ENCODE measurements at places on chromosomes 2 and 18. TPM values are rescaled to one million over a fixed set of nuclear protein-coding genes. Genes with fewer than 3 reads are reported as not detected.
A peak's percentile ranks its signal among the peaks of the same experiment; 100 is the strongest.

DNA sequence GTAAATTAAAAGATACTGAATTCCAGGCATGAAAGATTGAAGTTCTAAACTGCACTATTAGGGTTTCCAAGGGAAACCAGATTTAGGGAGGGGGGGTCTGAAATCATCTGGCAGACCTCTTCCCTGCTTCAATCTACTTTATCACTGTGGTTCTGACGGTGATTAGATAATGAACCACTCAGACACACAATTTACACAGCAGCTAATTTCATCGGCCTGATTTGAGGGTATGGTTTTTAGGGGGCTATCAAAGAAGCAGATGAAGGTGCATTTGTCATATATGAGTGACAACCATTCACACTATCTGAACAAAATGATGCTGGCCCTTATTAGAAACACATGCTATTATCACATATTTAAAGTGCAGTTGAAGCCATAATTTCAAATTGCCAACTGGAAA is 106.0 kb downstream of the OLA1 start:
- DNase-seq = no peak

DNA sequence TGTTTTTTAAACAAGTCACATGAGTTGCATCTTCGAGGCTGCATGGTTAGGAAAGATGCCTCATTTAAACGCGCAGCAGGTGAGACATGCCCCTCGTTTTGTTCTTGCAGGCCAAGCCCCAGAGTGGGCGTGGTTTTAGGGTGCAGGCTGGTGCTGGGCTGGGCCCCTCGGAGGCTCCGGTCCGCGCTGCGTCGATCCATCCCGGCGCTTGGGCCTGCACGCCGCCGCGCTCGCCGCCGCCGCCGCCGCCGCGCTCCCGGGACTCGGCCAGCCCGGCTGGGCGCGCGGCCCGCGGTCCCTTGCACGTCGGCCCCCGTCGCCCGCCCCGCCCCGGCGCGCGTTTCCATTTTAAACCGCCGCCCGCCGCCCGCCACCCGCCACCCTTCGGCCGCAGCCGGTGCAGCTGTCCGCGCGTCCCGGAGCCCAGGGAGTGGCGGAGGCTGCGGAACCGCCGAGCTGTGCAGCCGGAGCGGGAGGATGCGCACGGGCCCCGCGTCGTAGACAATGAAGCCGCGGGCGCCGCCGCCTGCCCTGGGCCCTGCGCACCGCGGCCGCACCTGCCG is 175.5 kb downstream of the AGAP1 start:
- DNase-seq = peak; percentile 49

DNA sequence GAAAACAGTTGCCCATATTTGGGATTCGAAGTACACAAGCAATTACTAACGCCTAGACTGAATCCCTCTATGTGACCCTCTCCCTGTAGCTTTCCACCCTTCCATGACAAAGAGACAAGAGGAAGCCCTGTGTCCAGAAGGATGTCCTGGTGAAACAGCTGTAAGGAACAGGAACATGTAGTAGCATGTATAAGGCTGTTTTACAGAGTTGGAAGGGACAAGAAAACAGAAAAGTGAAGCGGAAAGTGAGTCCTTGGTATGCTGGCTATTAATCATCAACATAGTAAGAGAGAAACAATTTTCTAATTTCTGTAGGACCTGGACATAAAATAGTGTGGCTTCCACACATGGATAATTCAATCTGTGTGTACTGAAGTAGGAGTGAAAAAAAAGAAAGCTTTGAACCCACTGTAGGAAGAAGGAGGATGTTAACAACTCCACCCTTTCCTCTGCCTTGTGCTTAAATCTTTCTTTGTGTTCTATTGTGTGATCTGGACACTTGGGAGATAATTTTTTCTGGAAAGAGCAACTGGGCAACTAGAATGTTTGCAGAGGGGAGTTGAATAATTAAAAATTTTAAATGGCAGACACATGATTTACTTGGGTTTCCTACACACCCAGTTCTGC is 162.3 kb upstream of the ZSWIM2 start:
- no peak for DNase-seq

- no peak for DNase-seq
Measured at GRCh38 chr18:10907749-10908148, 241.6 kb downstream of the PIEZO2 start.

DNA sequence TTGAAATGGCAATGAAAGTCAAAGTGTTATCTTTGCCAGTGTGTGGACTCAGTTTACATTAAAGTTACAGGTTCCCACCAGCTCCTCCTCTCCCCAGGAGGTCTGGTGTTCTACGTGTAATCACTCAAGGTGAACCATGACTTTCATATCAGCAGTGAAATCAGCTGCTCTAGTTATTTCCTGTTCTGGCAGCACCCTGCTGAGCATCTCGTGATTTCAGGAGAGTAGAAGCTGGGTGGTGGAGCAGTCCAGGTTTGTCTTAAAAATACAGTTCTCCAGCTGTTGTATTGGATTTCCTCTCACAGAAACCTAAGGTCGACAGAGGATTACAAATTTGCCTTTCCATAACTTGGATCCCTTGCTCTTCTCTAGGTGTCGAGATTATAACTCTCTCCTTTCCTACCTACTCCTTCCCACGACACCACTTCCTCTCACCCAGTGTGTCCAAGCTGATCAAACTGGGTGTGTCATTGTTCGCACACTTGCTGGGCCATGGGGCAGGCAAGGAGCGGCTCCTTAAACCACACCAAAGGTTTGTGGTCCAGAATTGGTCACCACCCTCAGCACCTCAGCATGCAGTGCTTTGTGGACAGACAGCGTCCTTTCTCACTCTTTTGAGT is 13.0 kb upstream of the ARHGAP25 start:
- DNase-seq = peak; percentile 51

- peak; percentile 88 for DNase-seq
Measured at GRCh38 chr2:47782671-47783485, at the start of gene MSH6. MSH6 (plus strand) TSS chr2:47783145; CDS start chr2:47783234, 89 bp downstream.

- DNase-seq = no peak
Measured at GRCh38 chr2:209661286-209661894, 110.2 kb upstream of the UNC80 start.

GRCh38 chr2:161421686-161422085 is 5.6 kb downstream of the TBR1 start:
- DNase-seq = no peak

GRCh38 chr18:34844732-34845459 is 134.8 kb downstream of the DTNA start:
- no peak for DNase-seq

DNA sequence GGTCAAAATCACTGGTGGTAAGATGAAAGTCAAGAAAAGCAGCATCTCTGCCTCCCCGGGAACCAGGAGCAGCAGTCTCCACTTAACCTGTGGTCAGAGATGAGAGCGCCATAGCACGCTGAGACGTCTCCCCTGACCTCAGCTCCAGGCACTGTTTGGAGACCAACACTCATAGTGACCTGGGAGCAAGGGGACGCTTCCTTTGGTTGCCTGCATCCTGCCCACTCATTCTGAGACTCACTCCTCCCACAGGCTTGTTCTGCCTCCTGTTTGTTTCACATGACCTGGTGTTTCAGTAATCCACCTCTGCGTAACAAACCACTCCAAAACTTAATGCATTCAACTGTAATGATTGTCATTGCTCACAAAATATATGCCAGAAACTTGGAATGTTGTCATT is 139.3 kb downstream of the ACOXL start:
- DNase-seq = no peak

GRCh38 chr2:164103271-164103670 is 367.5 kb upstream of the FIGN start:
- DNase-seq = no peak

GRCh38 chr18:55688030-55688429 is 100.0 kb upstream of the TCF4 start:
- no peak for DNase-seq

DNA sequence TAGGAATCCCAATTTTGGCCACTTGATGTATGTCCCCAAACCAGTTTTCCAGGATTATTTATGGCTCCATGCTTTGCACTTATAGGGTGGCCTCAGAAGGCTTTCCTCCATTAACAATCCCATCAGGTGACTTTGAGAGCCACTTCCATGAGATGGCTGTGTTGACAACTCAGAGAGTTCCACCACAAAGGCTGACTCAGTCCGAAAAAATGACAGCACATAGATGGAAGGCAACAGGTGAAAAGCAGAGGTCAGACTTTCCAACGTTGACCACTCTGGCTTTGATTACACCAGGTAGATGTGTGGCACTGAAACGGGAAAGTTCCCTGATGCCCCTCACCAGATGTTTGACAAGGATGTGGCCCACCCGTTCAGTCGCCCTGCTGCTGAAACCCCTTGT is 431.4 kb upstream of the TNP1 start:
- DNase-seq = no peak

- no peak for DNase-seq
Measured at GRCh38 chr2:11155381-11156035, at the start of gene SLC66A3. SLC66A3 (plus strand) TSS chr2:11155467; CDS start chr2:11155547, 80 bp downstream.

- DNase-seq = no peak
Measured at GRCh38 chr2:229511524-229511923, 202.8 kb downstream of the DNER start.

DNA sequence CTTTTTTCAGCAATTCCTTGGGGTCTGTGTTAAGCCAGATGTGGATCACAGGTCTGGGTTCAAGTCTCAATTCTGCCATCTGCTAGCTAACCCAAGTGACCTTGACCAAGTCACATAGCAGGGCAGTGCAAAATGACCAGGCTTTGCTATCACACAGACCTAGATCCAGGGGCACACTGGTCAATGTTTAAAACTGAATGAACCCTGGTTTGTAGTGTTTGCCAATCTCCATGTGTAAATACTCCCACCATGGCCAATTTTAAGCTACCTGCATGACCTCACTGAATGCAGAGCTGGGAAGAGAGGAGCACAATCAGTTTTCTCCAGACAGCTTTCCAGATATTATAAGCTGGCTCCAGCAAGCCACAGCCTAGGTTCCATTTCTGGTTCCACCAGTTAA is 142.9 kb downstream of the CHST9 start:
- DNase-seq = no peak

- DNase-seq = no peak
Measured at GRCh38 chr2:64192125-64192479, 47.9 kb upstream of the PELI1 start.

- peak; percentile 9 for DNase-seq
Measured at GRCh38 chr2:118696786-118697465, 150.5 kb downstream of the EN1 start.

- DNase-seq = no peak
Measured at GRCh38 chr2:232411901-232412629, 5.4 kb downstream of the ALPG start.

DNA sequence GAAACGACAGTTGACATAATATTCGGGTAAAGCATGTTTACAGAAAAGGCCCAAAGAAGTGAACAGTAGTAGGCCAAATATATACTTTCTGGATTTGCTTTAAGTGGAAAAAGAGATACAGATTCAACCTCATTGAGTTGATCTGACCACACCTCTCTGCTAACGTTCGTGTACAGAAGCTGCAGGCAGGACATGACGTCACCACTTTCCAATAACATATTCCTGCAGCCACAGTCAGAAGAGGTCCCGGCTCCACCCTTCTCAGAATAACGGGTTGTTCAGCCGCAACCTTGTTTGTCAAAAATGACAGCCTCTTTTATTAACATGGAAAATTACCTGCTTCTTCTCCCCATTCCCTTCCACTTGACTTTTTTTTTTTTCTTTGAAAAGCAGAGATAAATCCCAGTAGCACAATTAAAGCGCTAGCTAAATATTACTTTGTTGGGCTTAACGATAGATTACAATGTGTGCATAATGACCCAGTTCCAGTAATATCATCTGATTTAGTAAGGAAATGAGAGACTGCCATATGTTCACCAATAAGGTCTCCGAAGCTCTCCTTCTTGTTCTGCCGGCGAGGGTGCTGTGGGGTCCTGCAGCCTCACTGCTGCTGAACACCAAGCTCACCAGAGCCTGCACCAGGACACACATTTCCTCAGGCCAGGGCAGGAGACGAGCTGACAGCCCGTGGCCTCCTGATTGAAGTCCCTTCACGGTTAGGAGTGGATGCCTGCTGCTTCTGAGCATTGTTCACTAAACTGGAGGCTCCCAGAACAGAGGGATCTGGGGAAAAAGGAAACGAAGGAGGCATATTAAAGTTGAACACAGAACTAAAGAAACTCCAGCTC is 451.0 kb upstream of the SALL3 start:
- DNase-seq = no peak

GRCh38 chr18:51426996-51427395 is 229.5 kb upstream of the MEX3C start:
- no peak for DNase-seq

DNA sequence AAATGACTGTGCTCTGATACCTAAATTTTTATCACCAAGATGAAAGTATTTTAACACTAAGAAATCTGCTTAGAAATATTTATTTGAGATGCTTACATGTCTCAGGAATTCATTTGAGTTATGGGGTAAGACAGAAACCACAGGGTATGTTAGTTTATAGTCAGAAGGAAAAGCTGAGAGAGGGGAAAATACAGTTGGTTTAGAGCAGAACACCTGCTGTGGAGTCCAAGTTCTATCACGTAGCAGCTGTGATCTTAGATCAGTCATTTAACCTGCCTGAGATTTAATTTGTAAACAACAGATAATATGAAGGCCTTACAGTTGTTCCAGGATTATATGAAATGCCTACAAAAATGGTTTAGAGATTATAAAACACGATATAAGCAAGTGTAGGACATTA is 29.0 kb downstream of the PDE6D start:
- no peak for DNase-seq

GRCh38 chr2:82796132-82796531 is 1662.9 kb downstream of the SUCLG1 start:
- no peak for DNase-seq

DNA sequence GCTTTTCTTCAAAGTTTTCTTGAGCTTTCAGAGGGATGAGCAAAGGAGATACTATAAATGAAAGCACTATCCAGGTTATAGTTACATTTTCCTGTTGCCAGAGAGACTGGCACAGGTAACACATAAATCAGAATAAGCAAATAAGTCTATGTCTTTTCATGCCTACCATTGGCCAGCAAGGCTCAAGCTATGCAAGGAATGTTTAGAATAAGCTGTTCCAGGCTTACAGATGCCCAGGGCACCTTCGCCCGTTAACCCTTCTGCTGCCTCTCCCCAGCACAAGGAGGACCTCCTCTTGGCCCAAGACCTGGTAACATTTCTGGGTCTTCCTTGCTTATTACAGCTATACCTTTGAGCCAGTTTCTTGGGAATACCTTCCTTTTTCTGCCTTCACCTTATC is 233.7 kb upstream of the MEIS1 start:
- DNase-seq = no peak

Gene SALL3
- 0.44 TPM for total RNA-seq

Gene DPYSL5
- total RNA-seq = not detected

Gene UBE2F
- 44.4 TPM for total RNA-seq

Gene BCL2
- total RNA-seq = 13.3 TPM

Gene B3GNT7
- total RNA-seq = 2.2 TPM

Gene CFC1
- total RNA-seq = not detected

Gene WIPF1
- 35.7 TPM for total RNA-seq

Gene ACVR1
- 31.7 TPM for total RNA-seq

Gene ZNG1B
- total RNA-seq = 46.0 TPM

Gene EFEMP1
- total RNA-seq = 81.2 TPM
